ENCODE measurements at places on chromosomes 2 and 18.

DNA sequence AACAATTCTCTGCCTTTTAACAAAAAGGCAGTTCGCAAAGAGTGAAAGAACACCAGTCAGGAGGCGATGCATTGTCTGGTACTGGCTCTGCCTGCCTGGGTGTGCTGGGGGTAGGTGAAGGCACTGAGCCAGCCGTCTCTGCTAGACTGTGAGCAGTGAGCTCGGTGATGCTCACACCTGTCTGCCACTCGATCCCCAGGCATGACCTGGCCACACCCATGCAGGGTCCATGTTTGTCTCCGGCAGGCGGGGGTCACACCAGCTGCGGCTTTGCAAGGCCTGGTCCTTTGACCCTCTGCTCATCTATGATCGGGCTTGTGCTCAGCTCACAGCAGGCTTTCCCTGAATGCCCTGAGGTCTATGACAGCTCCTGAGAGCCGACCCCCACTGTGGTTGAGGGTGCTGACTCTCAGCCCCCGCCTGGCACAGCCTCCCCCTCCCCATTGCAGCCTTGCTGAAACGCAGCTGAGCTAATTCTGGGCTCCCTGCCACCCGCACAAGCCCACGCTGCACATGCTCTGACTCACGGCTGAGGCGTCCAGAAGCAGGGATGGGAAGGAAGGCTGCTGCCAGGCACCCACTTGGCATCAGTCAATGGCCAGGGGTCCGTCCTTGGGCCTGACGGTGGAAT, 23.7 kb downstream of the CRACDL start:
- no peak for DNase-seq

DNA sequence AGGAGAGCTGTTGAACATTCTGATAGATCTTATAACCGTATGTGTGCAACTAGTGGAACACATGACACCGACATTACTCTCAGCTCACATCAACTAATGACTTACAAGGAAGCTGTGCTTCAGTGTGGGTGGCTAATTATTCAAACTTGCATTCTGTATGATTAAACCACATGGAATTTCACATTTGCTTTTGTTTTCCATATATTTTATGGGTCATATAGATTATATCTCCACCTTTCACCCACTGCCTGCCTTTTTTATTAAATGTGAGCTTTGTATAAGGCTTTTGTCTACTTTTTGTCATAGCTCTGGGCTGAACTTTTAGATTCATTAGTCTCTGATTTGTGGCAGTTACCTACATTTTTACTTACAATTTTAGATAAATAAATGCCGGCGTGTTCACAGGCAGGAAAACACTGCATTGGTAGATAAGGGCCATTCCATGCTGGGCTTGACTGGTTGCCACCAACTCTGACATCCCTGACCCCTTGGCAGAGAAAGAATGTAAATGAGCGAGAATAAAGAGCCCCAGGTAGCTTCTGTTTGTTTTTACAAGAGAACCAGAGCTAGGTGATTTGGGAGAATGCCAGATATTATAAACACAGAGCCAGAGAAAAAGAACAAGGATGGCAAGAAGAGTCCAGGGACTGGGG, 35.7 kb downstream of the LYPD6 start:
- DNase-seq = no peak

DNA sequence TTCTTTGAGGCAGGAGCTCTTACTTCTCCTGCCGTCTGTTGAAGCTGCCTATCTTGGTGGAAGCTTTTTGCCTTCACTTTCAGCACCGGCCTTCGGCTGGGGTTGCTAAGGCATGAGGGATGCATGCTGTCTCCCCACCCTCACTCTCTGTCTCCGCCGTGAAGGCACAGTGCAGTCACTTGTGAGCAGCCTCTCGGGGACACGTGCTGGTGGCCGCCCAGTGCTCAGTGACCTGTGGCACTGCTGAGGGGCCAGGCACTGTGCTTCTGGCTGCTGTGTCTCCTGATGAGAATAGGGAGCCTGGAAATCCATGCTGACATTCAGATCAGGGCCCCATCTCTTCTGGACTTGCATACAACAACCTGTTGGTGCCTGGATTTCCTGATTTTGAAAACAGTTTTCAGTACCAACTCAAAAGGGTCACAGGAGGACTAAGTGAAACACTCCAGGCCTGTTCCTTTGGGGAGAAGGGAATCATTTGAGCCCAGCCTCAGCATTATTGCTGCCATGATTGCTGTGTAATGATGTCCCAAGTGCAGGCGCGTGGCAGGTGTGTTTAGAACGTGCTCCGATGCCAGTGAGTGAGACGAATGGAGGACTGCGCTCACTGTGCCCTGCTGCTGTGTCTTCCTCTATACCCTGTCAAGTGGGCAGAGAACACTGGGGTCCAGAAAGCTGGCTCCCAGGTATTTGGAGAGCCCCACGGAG, 218.1 kb downstream of the SEPTIN10 start:
- no peak for DNase-seq

GRCh38 chr18:41842886-41843285, 112.1 kb upstream of the PIK3C3 start:
- no peak for DNase-seq

DNA sequence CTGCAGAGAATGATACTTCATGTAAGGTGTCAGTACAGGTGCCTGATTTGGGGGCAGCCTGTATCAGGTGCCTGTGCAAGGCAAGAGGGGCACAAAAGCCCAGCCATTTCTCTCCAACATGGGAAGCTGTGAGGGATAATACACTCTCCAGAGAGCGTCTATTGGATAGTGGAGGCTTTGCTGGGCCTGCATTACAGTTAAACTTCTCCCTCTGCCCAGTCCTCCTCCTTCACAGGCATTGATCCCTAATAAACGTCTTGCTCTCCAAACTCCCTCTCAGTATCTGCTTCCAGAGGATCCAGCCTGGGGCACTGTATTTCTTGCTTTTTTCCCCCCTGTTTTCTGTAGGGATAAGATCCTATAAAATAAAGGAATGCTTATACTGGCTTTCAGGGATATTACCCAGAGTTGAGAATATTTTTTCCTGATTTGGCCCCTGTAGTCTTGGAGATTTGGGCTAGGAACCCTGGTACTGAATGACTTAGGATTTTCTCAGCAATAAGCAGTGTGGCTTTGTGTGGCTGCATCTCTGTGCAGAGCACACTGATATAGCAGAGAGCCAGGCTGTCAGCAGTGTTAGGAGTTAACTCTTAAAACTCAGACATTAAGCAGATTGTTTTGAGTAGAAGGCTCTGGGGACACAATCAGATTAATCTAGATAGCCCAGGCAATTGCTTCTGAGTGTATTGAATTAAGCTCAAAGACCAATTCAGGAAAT, 330.6 kb downstream of the CYRIA start:
- DNase-seq = no peak

DNA sequence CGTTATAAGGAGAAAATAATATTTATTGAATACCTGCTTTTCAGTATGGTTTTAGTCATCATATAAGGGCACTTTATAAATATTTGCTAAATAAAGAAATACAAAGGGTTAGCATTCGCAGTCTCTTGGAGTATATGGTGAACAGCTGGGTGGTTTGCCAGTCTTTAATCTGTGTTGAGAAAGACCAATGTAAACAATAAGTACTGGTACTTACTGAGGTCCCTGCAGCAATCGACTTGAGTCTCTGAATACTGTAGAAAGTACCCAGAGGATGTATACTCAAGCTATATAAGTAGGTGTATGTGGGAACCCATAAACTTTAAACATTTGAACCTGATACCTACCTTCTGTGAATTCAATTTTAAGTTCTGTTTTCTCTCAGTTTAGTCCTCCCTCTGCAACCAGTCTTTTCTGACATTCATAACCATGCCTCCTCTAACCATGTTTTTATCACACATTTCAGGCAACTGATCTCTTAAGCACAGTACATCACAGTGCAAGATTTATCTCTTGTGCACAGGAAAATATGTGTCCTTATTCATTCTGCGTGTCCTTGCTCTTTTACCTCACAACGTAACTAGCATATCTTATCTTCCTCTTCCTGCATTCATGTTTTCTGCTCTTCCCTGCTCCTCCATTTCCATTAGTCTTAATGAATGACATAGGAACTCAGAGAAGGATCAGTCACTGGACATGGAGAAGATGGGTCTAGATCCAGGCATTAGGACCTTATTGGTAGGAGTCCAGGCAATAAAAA, 21.7 kb downstream of the C18orf63 start:
- no peak for DNase-seq

DNA sequence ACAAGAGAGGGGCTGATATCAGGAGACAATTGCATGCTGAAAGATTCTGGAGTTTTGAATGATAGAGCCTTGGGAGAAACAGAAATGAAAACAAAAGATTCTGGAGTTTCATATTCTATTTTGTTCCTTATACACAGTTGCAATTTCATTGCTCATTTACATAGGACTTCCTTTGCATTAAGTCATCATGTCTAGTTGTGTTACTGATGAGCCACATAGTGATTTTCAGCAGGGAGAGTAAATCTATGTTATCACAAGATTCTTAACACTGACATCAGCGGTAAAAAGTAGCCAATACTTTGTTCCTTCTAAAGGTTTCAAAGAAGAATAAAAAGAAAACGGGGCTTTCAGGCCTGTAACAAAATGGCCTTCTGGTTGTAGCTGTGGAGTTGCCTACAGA, 7.1 kb downstream of the ADAM17 start:
- no peak for DNase-seq
